Islet precursor cell (in vitro differentiated cells): ENCODE measurements at places on chromosomes 13 and 19.

DNA sequence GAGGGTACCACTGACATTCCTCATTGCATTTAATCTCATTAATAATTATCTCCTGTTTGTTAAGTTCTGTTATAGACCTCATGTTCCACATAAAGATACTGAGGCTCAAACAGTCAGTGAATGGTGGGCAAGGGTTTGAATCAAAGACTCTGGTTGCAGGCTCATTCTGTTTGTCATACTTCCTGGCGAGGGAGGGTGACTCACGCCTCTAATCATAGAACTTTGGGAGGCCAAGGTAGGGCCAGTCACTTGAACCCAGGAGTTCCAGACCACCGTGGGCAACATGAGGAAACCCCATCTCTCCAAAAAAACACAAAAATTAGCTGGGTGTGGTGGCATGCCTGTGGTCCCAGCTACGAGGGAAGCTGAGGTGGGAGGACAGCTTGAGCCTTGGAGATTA is 220.7 kb upstream of the MIR17HG start:
- DNase-seq = no peak

DNA sequence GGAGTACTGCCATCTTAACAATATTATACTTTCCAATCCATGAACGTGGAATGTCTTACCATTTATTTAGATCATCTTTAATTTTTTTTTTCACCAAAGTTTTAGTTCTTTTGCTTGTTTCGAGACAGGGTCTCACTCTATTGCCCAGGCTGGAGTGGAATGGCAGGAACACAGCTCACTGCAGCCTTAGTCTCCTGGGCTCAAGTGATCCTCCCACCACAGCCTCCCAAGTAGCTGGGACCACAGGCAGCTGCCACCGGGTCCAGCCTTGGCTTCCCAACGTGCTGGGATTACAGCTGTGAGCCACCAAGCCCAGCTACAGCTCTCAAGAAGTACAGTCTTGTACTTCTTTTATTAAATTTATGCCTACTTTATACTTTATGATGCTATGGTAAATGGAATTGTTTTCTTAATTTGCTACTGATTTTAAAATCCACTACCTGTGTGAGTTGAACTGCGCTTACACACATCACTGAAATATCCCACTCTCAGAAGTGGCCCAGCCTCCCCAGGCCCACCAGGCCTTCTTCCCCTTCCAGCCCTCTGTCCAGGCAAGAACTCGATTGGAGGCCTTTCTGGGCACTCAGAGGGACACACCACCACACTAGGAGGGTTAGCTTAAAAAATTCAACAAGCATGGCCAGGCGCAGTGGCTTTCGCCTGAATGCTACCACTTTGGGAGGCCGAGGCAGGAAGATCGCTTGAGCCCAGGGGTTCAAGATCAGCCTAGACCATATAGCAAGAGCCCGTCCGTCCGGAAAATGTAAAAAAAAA is 1.0 kb upstream of the PGLS start:
- no peak for DNase-seq

- no peak for DNase-seq
These were observed 26.6 kb upstream of the DGKH start for GRCh38 chr13:42021851-42022250.

DNA sequence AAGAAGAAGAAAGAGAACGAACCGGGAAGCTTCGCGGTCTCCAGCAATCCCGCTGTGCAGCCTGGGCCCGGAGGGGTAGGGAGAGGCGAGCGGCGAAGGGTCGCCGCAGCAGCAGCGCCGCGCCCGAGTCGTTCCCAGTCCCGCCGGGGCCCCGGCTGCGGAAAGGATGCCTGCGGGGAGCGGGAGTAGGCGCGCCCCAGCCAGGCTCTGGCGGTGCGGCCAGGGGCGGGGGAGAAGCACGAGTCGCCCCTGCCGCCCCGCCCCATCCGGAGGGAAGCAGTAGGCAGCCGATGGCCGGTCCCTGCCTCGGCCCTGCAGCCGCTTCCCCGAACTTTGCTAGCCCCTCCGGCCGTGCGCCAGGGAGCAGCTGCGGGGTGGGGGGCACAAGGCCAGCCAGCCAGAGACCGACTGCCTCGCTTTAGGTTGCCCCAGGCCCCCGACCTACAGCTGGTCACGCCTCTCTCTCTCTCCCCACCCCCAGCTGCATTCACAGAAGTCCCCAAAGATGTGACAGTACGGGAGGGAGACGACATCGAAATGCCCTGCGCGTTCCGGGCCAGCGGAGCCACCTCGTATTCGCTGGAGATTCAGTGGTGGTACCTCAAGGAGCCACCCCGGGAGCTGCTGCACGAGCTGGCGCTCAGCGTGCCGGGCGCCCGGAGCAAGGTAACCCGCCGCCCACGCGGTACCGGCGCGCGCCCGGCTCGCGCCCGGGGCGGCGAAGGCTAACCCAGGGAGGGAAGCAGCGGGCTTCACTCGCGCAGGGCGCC is 1.1 kb downstream of the VSTM2B start:
- peak; percentile 59 for DNase-seq

GRCh38 chr13:112686364-112686763 is 3.5 kb upstream of the ATP11A start:
- DNase-seq = peak; percentile 22

DNA sequence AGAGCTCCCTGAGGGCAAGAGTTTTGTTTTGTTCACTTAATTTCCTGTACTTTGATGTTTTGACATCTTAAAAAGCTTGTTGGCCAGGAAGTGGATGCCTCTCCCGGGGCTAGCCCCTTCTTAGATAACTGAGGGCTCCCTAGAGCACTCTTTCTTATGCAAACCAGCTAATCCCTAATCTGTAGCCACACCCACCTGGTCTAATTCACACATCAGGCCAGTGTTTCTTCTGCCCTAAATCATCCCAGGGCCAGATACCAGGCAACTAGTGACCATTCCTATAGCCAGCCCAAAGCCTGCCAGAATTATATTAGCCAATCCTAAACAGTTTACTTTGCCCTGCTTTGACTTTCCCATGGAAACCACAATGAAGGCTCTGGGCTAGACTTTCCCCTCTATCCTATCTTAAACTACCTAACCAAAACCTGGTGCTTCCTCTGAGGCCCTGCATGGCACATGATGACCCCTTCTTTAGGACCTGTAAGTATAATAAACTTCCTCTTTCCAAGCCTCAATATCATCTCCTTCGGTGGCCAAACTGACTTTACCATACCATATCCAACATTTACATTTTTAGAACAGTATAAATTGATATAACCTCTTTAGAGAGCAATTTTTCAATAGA is 24.8 kb downstream of the WBP4 start:
- no peak for DNase-seq

DNA sequence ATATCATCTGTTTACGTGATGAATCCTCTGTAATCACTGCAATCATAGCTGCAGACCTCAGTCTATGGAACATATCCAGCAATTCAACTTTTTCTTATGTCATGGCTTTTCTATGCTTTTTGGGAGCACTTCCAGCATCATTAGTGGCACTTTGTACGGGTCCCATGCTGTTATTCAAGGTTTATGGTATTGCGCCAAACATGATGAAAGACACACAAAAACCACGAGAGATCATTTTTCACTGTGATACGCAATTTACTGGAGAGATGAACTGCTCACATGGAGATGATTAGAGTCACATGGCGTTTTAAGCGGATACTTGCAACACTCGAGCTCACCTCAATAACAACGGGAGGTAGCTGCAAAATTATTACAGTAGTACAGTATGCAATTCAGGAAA is 2101.7 kb upstream of the PCDH20 start:
- no peak for DNase-seq
